ENCODE measurements at places on chromosomes 7 and 10. TPM values are rescaled to one million over a fixed set of nuclear protein-coding genes. Genes with fewer than 3 reads are reported as not detected.

The COL17A1 gene
- not detected for polyA plus RNA-seq

The ATOH7 gene
- polyA plus RNA-seq = not detected

The GIMAP1 gene
- polyA plus RNA-seq = 12.7 TPM

The SCRN1 gene
- 4.5 TPM for polyA plus RNA-seq

The ANXA8L1 gene
- polyA plus RNA-seq = 2.7 TPM

The CFAP46 gene
- polyA plus RNA-seq = 0.03 TPM

The GARIN1A gene
- polyA plus RNA-seq = not detected

The VSIR gene
- polyA plus RNA-seq = 1,133 TPM

The CH25H gene
- polyA plus RNA-seq = 1.2 TPM

The SPAM1 gene
- not detected for polyA plus RNA-seq

The PON3 gene
- polyA plus RNA-seq = not detected

The GIMAP6 gene
- polyA plus RNA-seq = 16.1 TPM

The LIPJ gene
- polyA plus RNA-seq = not detected

The NAMPT gene
- 133 TPM for polyA plus RNA-seq

The SCIN gene
- not detected for polyA plus RNA-seq

The RBP3 gene
- polyA plus RNA-seq = not detected

The RSPH10B gene
- not detected for polyA plus RNA-seq

The CACNA2D1 gene
- 0.02 TPM for polyA plus RNA-seq

The JCAD gene
- not detected for polyA plus RNA-seq

The PDE1C gene
- polyA plus RNA-seq = not detected

The NET1 gene
- 1.7 TPM for polyA plus RNA-seq

The ANKRD1 gene
- polyA plus RNA-seq = not detected

The ARHGEF5 gene
- not detected for polyA plus RNA-seq

The SUPV3L1 gene
- 6.8 TPM for polyA plus RNA-seq

The TRIM50 gene
- polyA plus RNA-seq = not detected

The IFIT1B gene
- not detected for polyA plus RNA-seq

The ZNF365 gene
- polyA plus RNA-seq = not detected

The H2BK1 gene
- polyA plus RNA-seq = not detected

The KIAA1549 gene
- not detected for polyA plus RNA-seq

The FGFBP3 gene
- 0.32 TPM for polyA plus RNA-seq

The GPNMB gene
- 1.7 TPM for polyA plus RNA-seq

The GBX1 gene
- not detected for polyA plus RNA-seq

The TMEM140 gene
- polyA plus RNA-seq = 10.6 TPM

The FBXL13 gene
- 0.05 TPM for polyA plus RNA-seq

The TWNK gene
- 0.69 TPM for polyA plus RNA-seq

The LRGUK gene
- not detected for polyA plus RNA-seq

The CALD1 gene
- polyA plus RNA-seq = not detected

The MRC1 gene
- polyA plus RNA-seq = 0.34 TPM

Data from CD14-positive monocyte (primary cell).